ENCODE measurements at places on chromosomes 1 and 21. TPM values are rescaled to one million over a fixed set of nuclear protein-coding genes. Genes with fewer than 3 reads are reported as not detected.
A peak's percentile ranks its signal among the peaks of the same experiment; 100 is the strongest.

DNA sequence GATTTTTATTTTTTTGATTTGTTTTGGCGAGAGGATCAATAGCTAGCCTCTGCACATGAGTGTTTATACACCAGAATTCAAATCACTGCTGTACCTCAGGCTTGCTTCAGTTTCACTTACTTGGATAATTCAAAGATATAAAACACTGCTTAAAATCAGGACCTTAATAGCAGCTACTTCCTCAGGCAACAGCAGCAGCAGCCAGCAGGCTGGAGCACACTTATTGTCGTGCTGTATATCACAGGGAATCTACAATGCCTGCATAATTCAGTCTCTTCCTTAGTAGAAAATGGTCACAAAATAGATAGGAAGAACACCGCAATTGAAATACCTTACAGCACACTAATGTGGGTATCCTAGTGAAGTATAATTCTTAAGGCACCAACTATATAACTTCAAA lies 497.3 kb downstream of the NEGR1 start:
- H3K27me3 ChIP-seq = no peaks in the 10 kb centered on the region
- peaks cover 4% of the 10 kb centered on the region for H3K4me1 ChIP-seq
- H3K36me3 ChIP-seq = no peaks in the 10 kb centered on the region
- no peak for DNase-seq

- H3K27me3 ChIP-seq = no peaks in the 10 kb centered on the region
- no peak overlapping the region for H3K27ac ChIP-seq
- no peak for DNase-seq
- H3K4me1 ChIP-seq = no peaks in the 10 kb centered on the region
Measured at GRCh38 chr1:226425431-226426031, 17.6 kb upstream of the PARP1 start.

- H3K4me3 ChIP-seq = no peak overlapping the region
- no peak for DNase-seq
- peaks cover 4% of the 10 kb centered on the region for H3K4me1 ChIP-seq
- H3K27ac ChIP-seq = no peak overlapping the region
- no peaks in the 10 kb centered on the region for H3K36me3 ChIP-seq
Measured at GRCh38 chr1:93871366-93871765, 7.6 kb downstream of the DNTTIP2 start.

- H3K4me3 ChIP-seq = no peak overlapping the region
- H3K4me1 ChIP-seq = no peaks in the 10 kb centered on the region
- no peak overlapping the region for H3K27ac ChIP-seq
- H3K27me3 ChIP-seq = no peaks in the 10 kb centered on the region
- DNase-seq = no peak
- no peaks in the 10 kb centered on the region for H3K36me3 ChIP-seq
Measured at GRCh38 chr21:33755354-33755753, 113.1 kb downstream of the ITSN1 start.

- peak; percentile 36 for DNase-seq
- H3K4me1 ChIP-seq = no peaks in the 10 kb centered on the region
- H3K27ac ChIP-seq = no peak overlapping the region
- H3K4me3 ChIP-seq = no peak overlapping the region
- no peaks in the 10 kb centered on the region for H3K27me3 ChIP-seq
Measured at GRCh38 chr1:46587069-46587468, 17.0 kb downstream of the MKNK1 start.

- H3K27me3 ChIP-seq = no peaks in the 10 kb centered on the region
- H3K36me3 ChIP-seq = no peaks in the 10 kb centered on the region
- no peak overlapping the region for H3K4me3 ChIP-seq
- H3K27ac ChIP-seq = no peak overlapping the region
Measured at GRCh38 chr1:109816175-109816811, 52.6 kb upstream of the EPS8L3 start.

DNA sequence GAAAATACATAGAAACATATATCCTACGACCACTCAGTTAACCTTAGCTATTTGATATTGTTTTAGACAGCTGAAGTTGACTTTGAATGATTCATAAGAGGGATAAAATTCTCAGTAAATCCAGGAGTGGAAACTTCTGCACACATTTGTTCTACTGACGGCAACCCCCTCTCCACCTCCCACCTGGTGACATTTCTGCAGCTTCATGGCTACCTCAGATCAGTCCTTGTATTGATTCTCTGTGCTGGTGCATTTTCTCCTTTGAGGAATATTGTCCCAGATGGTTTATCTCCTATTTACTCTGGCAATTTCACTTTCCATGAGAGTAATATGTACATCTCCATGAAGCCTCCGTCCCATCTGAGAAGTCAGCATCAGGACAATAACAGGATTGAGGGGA lies 57.7 kb upstream of the COA6 start:
- peaks cover 7% of the 10 kb centered on the region for H3K27me3 ChIP-seq
- no peaks in the 10 kb centered on the region for H3K36me3 ChIP-seq
- no peak overlapping the region for H3K27ac ChIP-seq
- no peaks in the 10 kb centered on the region for H3K4me1 ChIP-seq
- no peak for DNase-seq

- no peak for DNase-seq
- H3K4me1 ChIP-seq = no peaks in the 10 kb centered on the region
- H3K27ac ChIP-seq = no peak overlapping the region
- H3K27me3 ChIP-seq = peaks cover 7% of the 10 kb centered on the region
- no peaks in the 10 kb centered on the region for H3K36me3 ChIP-seq
- no peak overlapping the region for H3K4me3 ChIP-seq
Measured at GRCh38 chr1:18513995-18514394, 33.3 kb downstream of the KLHDC7A start.

DNA sequence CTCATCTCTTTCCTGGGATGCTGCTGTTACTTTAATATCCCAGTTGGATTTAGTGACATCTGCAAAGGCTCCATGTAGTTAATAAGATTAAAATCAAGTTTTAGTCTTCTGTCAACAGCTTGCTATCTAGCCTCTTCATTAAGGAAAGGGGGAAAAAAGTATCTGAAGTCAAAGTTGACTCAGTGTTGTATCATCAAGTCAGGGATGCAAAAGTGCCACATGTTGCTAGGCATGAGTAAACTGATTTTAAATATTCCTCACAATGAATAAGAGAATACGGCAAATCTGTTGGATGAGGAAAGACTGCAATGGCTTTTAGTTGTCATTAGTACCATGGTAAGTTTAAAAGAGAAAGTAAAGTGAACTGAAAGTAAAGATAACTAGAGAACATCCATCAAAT lies 383.2 kb upstream of the ZRANB2 start:
- no peaks in the 10 kb centered on the region for H3K36me3 ChIP-seq
- H3K4me3 ChIP-seq = no peak overlapping the region
- H3K4me1 ChIP-seq = no peaks in the 10 kb centered on the region
- no peak overlapping the region for H3K27ac ChIP-seq
- H3K27me3 ChIP-seq = no peaks in the 10 kb centered on the region

- H3K27me3 ChIP-seq = no peaks in the 10 kb centered on the region
- peak; percentile 76 for DNase-seq
- H3K27ac ChIP-seq = no peak overlapping the region
- no peak overlapping the region for H3K4me3 ChIP-seq
- no peaks in the 10 kb centered on the region for H3K4me1 ChIP-seq
Measured at GRCh38 chr1:24567792-24568388, 12.0 kb downstream of the NCMAP start.

SOX13 gene
- 33.0 TPM for total RNA-seq

OR2L13 gene
- total RNA-seq = not detected

ETV3L gene
- total RNA-seq = not detected

RNU1-4 gene
- under 0.01 TPM for total RNA-seq

DPT gene
- 55.6 TPM for total RNA-seq

All from transverse colon (tissue), 4 donors.